ENCODE measurements at places on chromosomes 6 and 20.

DNA sequence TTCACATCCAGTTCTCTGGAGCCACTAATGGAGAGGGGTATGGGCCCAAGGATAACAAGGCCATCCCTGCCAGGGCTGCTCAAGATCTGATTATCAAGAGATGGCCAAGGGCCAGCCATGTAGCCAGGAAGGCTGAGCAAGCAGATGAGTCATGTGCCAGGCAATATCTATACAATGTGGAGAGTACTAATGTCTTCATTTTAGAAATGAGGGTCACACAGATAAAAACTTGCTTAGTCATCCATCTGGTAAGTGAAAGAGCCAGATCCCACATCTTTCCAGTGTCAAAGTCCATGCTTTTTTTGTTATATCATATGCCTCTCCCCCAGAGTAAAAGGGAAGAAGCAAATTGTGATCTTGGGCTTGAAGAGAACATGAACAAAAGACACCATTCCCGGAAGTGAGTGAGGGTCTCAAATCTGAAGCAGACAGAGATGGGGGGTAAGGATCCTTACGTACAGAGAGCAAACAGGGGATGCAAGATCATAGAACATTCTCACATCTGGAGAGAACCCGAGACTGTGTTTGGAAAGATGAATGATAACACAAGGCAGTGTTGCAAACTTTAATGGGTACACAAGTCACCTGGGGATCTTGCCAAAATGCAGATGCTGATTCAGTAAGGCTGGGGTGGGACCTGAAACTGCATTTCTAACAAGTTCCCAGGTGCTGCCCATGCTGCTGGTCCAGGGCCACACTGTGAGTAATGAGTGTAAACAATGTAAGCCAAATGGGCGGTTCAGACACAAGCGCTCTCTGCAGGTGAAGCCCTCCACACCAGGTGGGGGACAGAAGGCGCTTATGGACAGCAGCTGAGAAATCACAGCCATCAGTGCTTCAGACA, 20.0 kb upstream of the GSTA3 start:
- DNase-seq: no peak

DNA sequence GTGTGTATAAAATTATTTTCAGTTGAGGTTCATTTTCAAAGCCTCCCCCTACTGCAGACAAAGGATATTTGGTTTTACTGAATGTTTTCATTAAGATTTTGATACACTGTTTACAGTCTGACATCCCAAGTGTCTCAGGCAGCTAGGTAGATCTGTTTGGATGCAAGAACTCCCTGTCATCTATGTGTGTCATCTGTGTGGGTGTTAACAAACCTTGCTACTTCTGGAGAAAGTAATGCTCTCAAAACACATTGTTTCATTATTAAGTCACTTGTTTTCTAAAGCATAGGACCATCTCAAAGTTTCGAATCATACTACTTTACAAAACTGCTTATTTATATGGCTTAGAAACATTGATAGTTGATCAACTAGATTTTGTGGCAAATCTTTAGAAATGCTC, 114.5 kb upstream of the TMEM170B start:
- no peak for DNase-seq

GRCh38 chr6:118776607-118777549, 117.1 kb upstream of the ASF1A start:
- DNase-seq: peak; percentile 36

DNA sequence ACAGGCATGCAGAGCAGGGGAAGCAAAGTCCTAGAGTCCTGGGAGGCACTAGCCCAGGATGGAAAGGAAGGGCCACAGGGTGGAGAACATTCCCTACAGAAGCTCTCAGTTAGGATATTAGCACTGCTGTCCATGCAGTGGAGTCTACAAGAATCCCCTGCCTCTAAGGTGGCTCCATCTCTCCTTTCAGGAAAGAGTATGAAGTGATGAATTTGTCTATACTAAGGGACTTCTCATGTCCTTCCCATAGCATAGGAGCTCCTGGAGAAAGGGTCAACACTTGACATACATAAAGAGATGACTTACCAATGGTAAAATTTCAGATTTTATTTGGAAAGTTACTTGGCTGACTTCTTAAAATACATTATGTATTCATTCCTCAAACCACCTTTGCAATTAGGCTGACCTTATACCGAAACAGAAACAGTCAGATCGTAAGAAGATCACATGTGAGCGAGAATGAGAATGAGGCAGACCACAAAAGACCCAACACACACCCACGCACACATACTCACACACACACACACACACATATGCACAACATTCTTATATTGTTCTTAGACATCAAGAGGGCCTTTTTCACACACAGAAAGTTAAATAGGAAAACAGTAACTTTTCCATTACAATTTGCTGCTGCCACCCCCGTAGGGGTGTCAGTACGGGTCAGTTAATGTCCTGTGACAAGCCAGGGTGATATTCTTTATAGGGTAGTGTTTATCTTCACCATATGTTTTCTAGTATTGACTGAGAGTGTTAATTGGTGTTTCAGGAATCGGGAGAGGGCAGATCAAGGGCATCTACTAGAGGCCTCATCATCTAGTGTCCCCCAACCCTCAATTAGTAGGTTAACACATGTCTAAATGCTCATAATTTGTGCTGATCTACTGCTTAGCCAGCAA, 159.4 kb downstream of the FAXC start:
- no peak for DNase-seq

DNA sequence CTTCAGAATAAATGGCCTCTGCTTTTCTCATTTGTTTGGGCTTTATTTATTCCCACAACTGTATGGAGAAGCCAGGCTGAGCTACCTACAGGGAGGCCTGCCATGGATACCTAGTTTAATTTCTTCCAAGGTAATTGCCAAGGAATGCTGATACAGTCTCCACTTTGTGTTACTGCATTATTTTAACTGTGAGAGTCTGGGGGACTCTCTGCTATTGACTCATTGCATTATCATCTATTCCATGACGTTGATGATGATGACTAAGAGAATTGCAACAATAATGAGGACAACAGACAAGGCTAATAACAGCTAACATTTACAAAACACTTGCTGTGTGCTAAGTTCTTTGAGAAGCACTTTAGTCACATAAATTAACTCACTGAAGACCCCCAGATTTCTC, 88.3 kb upstream of the COL21A1 start:
- DNase-seq: no peak

GRCh38 chr6:66103954-66104353, 396.9 kb upstream of the EYS start:
- DNase-seq: no peak

- DNase-seq: no peak
Observed at GRCh38 chr20:50379049-50379990, 130.9 kb upstream of the PTPN1 start.

DNA sequence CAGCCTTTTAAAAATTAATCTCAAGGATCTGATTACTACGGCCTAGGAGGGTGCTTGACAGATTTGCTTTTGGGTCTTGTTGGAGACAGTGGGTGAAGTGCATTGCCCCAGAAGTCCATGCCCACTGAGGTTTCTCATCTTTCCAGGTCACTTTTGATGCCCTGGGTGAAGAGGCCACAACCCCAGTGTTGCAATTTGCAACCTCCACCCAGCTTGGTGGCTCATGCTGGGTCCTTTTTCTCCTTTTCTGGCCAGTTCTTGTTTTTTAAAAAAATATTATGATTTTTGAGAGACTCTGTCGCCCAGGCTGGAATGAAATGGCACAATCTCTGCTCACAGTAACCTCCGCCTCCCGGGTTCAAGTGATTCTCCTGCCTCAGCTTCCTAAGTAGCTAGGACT, 9.4 kb downstream of the STX11 start:
- DNase-seq: no peak

DNA sequence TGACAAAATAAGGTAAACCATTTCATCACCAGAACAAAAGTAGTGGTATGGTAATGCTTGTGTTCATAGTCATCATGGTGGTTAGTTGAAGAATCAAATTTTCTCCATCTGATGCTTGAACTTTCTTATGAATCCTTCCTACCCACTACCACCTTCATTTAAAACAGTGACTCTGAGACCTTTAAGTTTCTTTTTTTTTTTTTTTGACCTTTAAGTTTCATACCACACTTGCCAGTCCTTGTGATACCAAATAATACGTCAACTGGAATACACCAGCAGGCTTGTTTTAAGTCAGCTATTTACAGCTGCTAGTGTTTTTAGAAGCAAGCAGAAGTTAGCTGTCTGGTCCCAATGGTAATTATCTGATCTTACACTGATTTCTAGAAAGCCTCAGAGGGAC, 413.4 kb upstream of the SOX4 start:
- DNase-seq: no peak

DNA sequence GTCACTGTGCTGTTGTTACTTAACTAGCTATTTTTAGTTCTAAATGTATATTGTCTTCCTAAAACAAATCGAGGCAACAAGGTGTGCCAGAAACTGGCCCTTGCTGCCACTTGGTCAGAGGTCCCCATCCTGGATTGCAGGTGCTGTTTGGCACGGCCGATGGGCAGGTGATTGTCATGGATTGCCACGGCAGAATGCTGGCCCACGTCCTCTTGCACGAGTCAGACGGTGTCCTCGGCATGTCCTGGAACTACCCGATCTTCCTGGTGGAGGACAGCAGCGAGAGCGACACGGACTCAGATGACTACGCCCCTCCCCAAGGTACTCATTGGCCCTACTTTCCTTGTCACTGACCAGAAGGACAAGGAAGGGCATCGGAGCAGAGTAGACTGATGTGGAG, 111.0 kb upstream of the TMEM181 start:
- DNase-seq: no peak

DNA sequence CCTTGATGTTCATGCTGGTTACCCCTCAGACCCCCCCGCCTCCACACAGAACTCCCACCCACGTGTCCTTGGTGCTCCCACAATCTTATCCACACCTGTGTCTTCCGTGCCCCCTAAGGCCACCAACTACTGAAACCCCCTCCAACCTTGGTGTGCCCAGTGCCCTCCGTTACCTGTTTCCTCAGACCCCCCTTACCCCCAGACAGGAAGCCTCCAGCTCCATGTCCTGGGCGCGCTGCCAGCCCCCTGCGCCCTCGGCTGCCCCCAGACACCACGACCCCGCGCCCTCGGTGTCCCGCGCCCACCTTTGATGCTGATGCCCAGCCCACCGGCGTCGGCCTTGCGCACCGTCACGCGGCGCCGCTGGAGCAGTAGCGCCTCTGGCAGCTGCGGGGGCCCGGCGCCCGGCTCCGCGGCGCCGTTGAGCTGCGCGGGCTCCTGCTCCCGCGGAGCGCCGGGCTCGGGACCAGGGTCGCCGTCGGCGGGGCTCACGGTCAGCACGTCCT, 504 bp downstream of the SNTA1 start:
- DNase-seq: no peak

GRCh38 chr6:168158980-168159349, 80.0 kb upstream of the FRMD1 start:
- no peak for DNase-seq

DNA sequence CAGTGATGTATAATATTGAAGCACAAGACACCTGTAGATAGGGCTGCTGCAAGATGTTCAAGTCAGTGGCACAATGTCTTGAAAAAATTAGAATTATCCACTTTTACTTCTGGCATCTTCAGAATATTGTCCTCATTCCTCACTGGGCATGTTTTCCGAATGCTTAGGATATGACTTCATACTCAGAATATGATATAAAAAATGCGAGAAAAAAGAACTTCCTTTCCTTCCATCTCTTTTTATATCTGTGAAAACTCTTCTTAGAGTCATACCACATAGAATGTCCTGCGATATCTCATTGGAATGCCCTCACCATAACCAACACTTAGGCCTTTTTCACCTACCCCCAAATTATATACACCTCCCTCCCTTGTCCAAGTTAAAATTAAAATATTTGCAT, 4.6 kb downstream of the MAS1L start:
- no peak for DNase-seq

GRCh38 chr20:10504608-10504993, 69.5 kb downstream of the SLX4IP start:
- DNase-seq: no peak

DNA sequence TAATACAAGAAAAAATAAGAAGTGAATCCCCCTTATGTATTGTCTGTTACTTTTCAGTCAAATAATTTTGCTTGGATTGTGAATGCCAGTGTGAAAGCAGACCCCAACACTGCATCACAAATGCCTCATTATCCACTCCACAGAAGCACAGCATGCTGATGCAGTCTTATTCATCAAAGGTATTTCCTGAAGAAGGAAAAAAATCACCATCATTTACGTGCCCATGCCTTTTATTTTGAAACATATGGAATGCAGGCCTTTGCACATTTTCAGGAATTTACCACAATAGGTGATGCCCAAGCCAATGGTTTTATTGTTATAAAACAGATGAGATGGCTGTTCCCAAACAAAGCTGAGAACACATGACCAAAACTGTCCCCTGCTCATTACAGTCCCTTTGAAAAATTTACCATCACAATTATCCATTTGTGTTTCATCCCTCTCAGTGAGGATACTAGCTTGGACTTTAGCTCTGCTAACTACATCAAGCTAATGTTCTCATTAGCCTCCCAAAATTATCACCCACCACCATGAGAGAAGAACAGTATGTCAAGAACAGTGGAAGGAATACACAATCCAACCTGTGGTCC, 180.6 kb upstream of the HTR1E start:
- no peak for DNase-seq

GRCh38 chr6:155075930-155076695, 81.0 kb downstream of the TIAM2 start:
- DNase-seq: no peak

DNA sequence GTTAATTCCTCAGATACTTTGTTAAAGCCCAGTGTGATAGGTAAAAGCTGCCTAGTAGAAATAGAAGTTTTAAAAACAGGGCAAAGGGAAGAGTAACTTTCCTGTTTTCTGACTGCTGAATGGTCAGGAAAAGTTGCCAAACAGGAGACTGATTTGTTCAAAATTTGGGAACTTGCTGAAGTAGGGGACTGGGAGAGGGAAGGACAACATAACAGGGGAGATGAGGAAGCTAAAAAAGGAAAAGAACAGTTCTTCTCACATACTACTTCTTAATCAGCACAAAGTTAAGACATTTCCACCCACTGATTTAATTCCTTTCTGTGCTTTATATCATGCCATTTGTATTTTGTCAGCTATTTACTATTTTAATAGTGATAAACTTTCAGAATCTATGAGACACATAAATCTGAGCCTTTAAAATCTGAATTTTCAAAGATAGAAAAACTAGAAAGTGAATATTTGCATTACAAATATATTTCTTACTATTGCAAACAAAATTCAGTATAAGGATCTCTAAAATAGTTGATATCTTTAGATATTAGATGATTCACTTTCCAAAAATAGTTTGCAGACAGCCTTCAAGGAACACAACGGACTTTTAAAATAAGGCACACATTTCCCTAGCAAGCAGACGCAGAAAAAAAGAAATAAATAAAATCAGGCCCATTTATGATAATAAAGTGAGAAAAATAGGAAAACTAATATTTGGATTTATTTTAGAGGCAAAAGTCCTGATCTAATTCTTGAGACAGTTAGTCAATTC, 36.9 kb upstream of the SLC16A10 start:
- DNase-seq: no peak

Measured in stimulated activated CD8-positive, alpha-beta memory T cell treated with anti-CD3 and anti-CD28 coated beads, Interleukin-4, amount 100 ng/mL, for 1 hour (primary cell).